ENCODE measurements at places on chromosomes 2 and 18.

GRCh38 chr18:13136056-13136903 is 82.3 kb upstream of the LDLRAD4 start:
- DNase-seq, result no peak

- no peak for DNase-seq
Measured at GRCh38 chr2:120818441-120818920, 82.8 kb downstream of the GLI2 start.

- no peak for DNase-seq
Measured at GRCh38 chr2:98808546-98808945, 77.6 kb upstream of the MGAT4A start.

DNA sequence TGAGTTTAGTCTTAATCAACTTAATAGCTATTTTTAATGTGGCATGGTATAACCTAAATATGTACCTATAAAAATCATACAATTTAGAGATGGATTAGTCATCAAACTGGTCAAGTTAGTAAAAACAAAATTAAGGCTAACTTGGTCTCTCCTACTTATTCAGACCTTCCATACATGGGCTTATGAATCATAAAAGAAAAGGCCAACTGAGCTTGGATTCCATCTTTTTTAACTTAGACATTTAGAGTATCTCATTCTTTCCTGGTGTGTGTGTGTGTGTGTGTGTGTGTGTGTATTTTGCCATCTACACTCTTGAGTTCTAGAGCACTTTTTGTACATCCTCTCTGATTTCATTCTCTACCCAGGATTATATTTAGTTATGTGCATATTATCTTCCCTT is 637.5 kb downstream of the PLCL1 start:
- DNase-seq, result no peak

- no peak for DNase-seq
Measured at GRCh38 chr2:27965841-27966240, 75.3 kb downstream of the BABAM2 start.

DNA sequence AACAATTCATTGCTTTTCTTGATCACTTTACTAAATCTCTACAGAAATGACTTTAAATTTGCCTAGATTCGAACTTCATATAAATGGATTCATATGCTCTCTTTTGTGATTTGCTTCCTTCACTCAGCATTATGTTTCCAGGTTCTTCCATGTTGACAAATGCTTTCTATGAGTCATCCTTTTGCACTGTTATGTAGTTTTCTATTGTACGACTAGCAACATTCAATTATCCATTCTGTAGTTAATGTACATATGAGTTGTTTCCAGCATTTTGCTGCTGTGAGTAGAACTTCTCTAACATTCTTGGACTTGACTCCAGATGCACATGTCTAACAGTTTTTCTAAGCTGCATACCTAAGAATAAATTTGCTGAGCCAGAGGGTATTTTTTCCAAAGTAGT is 66.5 kb upstream of the NEUROD1 start:
- no peak for DNase-seq

DNA sequence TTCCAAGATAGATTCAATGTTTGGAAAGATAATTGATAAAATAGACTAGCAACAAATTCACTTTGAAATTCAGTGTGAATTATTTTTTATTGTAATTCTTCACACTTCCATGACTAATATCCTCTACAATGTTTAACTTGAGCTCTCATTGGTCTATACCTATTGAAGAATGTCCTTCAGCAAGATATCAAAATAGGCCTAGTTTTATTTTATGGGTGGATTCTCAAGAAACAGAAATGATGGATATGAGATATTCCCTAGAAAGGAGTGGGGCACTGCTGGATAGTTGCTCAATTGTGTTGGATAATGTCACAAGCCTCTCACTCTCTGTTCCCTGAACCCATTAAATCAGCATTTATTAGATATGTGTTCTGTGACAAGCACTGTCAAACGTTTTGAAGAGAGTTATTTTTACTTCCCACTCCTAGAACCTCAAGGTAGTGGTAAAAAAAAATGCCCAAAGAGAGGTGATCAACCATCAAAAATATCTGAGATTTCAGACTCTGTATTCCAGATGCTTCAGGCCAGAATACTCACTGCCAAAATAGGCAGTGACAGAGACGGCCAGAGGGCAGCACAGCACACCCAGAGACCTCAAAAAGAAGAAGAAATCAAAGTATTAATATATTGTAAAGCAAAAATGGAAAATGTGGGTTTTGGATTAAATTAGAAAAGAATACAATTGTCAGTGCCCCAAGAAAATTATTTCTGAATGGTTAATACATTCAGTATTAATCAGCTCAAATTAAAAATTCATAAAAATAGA is 87.5 kb downstream of the TRIB2 start:
- no peak for DNase-seq

DNA sequence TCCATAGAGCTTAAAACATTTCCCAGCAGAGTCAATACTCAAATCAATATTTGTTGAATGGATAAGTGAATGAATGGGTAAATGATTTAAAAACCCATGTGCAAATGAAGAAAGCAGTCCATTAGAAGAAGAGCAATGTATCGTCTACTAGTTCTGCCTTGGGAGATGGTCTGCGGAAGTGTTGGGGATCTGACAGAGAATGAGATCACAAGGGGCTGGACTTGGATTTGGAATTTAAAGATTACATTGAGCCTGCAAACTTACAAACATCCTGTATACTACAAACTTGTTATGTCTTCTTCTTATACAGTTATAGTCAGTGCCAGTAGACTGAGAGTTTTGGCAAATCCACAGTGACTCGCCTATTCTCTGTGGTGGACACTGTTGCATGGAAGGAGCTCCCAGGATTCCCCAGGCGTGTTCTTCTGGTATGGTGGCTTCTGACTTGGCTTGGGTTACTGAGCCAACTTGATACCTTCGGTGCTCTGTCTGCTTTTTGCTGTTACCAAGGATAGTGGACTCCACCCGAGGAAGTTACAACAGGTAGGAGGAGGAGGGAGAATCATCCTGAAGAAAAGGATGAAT is 163.3 kb upstream of the SERPINE2 start:
- DNase-seq, result no peak

DNA sequence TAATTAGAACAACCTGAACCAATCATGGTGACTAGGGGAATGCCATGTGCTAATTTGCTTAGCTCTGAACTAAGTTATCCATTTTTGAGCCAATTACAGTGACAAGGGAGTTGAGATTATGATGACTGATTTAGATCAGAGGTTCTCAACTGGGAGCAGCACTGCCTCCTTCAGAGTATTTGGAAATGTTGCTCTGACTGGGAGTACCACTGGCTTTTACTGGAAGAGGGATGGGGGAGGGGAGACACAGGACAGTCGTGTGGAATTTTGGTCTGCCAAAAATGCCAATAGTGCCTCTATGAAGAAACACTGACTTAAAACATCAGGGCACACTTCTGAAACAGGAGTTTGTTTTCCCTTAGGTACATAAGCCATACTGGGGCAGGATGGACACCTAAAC is 48.1 kb upstream of the VPS54 start:
- DNase-seq, result no peak

GRCh38 chr2:112618383-112618782 is 27.4 kb upstream of the SLC20A1 start:
- no peak for DNase-seq

GRCh38 chr2:28664120-28664842 is 87.3 kb upstream of the PPP1CB start:
- no peak for DNase-seq

DNA sequence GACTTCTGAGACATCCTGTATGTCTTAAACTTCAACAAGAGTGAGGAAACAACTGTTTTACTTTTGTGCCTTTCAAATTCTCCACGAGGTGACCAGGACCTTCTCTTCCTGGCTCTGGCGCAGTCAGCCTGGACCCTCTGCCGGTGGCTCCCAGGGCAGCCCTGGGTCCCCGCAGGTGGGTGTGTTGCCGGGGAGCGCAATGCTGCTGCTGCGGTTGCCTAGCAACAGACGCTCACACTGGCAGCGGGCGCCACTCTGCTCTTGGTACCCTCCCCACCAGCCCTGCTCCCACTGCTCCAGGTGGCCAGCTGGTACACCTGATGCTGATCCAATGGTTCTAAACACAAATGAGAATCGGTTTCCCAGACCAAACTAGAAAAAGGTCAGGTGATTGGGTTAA is 58.7 kb downstream of the GNAL start:
- DNase-seq, result no peak

GRCh38 chr2:145066151-145066661 is 546.3 kb upstream of the ZEB2 start:
- no peak for DNase-seq

- no peak for DNase-seq
Measured at GRCh38 chr2:208334230-208334629, 68.2 kb downstream of the PIKFYVE start.

GRCh38 chr2:121803503-121803902 is 48.1 kb downstream of the TSN start:
- DNase-seq, result no peak

GRCh38 chr2:45396671-45397070 is 214.4 kb downstream of the SRBD1 start:
- DNase-seq, result no peak

GRCh38 chr2:224894356-224894755 is 147.9 kb downstream of the DOCK10 start:
- no peak for DNase-seq

Data from stimulated activated CD8-positive, alpha-beta memory T cell treated with anti-CD3 and anti-CD28 coated beads, Interleukin-7, amount 100 ng/mL, for 1 hour (primary cell).